ENCODE measurements at places on chromosomes 16 and 17.

GRCh38 chr16:68296693-68297092, 14.1 kb downstream of the SLC7A6OS start:
- DNase-seq: no peak

DNA sequence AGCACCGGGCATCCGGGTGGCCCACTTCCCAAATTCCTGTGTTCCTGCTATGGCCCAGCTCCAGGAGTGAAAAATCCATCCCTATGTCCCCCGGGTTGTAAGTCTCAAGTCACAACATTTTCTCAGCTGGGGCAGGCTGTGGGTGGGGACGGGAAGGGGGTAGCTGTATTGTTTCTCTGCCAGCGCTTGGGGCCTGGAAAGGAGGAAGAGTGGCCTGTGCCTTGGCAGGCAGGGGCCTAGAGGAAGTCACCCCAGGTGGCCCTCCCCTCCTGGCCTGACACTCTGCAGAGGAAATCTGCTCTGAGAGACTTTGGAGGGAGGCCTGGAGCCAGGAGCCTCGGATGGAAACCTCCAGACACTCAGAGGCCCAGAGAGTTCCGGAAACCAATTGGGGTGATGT, 10.6 kb upstream of the SCN4A start:
- no peak for DNase-seq

GRCh38 chr16:10228779-10229178, 46.6 kb upstream of the GRIN2A start:
- DNase-seq: no peak

DNA sequence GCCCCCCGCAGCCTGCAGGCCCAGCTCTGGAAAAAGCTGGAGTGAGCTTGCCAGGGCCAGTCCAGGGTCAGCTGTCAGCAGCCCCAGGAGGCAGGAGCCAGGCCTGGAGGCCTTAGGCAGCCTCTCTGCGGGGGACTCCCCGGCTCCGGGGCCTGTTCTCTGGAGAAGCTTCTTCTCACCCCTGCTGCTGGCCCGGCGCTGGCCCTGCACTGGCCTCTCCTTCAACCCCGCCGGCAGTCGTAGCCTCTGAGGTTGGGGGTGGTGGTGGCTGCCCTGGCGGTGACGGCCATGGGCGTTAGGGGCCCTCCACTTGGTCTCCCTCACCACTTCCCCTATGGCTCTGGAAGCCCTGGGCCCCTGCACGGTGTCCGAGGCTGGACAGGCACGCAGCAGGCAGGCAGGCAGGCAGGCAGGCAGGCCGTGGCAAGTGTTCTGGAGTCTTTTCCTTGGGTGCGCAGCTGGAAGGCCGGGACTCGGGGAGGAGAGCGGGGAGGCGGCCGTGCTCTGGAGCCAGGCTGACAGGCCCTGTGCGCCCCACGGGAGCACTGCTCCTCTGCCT, 2.1 kb downstream of the FOXF1 start:
- DNase-seq: no peak

- no peak for DNase-seq
Measured at GRCh38 chr16:8963010-8963820, 491 bp downstream of the USP7 start.

Measured in stimulated activated CD4-positive, alpha-beta T cell treated with anti-CD3 and anti-CD28 coated beads, Interleukin-2, amount 100 ng/mL, for 48 hours (primary cell).